ENCODE measurements at places on chromosomes 6 and 20.

DNA sequence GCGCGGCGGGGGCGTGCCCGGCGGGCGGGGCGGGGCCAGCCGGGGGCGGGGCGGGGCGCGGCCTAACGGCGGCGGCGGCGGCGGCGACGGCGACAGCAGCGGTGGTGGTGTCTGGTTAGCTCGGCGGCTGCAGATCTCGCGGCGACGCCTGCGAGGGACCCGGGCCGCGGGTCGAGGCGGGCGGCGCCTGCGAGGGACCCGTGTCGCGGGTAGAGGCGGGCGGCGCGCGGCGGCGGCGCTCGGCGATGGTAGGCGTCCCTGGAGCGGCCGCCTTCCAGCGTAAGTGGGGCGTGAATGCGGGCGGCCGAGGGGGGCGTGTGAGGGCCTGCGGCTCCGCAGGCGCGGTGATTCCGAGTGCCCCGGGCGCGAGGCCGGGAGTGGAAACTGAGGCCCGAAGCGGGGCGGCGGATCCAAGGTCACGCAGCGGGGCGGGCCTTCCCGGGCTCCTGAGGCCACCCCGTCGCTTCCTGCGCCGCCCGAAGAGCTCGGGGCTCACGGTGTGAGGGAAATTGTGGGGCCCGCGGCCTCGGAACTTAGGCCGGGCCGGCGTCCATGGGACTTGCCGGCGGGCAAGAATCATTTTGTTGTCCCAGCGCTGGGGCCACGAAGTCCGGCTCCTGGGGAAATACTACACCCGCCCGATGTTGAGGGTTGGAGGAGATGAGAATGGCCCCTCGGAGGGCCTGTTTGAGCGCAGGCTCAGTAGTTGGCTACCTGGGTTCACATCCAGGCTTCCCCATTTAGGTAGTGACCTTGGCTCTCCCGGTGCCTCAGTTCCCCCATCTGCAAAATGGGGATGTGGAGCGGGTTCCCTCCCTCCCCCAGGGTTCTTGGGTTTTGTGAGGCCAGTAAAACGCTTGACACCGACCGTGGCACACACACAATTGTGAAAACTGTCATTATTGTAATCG is at the start of gene CBFA2T2:
CBFA2T2 (plus strand) TSS at position 74 of the 911 bp plus-strand sequence; CDS start at position 246, 172 bp downstream.
- peak; percentile 87 for DNase-seq

GRCh38 chr6:106724337-106724736 is 95.0 kb downstream of the QRSL1 start:
- no peak for DNase-seq

DNA sequence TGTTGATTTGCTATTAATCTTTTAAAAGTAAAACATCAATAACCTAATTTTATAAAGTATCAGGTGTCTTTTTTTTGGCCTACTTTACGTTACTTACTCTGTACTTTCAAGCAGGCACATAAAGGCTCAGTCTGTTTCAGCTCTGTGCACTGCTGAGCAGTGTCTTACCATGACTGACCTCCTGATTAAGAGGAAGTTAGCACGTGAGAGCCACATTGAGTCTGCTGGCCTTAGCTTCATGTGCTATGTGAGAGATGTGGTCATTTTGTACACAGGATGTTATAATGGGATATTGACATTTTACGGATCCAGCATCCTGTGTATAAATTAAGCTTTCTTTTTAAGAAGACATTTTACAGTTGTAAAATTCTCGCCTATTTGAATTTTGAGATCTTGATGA is 31.9 kb downstream of the ARID1B start:
- no peak for DNase-seq

- no peak for DNase-seq
Measured at GRCh38 chr6:162670345-162670744, 57.2 kb downstream of the PRKN start.

- no peak for DNase-seq
Measured at GRCh38 chr20:47041396-47041899, 146.8 kb downstream of the EYA2 start.

DNA sequence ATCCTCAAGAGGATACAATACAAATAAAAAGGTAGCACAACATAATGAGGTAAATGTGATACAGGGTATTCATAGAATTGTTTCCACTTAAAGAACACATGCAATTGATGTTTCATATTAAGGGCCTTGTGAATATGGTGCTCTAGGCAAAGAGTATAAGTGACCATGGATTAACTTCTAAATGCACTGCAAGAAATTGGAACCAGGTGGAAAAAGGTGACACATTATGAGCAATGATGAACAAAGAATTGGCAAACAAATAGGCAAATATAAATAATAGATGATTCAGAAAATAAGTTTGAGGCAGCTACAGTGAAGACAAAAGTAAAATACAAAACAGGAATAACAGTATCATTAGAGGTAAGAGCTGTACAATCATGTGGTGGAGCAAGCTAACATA is 192.0 kb downstream of the GRIK2 start:
- DNase-seq, result no peak

GRCh38 chr6:35448191-35448590 is 3.9 kb upstream of the FANCE start:
- DNase-seq, result no peak
